Activated naive CD4-positive, alpha-beta T cell (primary cell): ENCODE measurements at places on chromosomes 11 and 22.

DNA sequence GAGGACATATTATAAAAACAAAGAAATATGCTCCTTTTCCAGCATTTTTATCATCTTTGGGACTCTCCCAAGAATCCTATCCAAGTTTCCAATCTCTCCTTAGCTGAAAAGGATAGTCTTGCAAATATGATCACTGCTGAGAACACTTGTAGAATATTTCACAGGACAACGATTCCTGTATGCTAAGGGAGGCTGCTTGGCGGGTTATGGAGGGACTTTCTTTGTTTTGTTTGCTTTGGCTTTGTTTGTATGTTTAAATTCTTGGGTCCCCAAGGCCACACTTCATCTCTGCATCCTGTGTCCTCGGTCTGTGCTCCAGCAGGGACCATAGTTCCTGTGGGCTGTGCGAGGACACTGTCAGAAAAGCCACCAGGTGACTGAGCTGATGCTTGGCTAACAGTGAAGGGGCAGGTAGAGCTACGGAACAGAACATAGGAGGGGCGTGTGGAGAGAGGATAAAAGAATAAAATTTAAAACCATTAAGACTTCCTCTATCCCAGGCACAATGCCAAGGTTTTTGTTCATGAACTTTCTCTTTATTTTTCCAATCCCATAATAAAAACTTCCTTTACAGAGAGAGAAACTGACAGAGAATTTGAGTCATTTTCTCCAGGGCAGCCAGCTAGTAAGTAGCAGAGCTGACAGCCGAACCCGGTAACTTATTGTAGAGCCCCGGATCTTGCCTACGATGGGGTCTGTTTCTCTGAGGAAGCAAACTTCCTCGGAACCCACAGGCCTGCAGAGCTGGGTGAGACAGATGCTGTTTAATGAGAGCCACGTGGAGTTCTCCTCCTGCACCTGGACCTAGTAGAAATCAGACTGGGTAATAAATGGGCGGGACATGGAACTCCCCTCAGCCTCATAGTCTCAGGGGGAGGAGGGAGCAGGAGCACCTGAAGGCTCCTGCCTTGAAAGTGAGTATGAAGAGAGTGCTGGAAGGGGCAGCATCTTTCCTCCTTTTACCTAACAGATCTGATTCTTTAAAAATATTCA is at the start of gene IZUMO1R:
TSS of gene IZUMO1R (plus strand) at position 615 of the 993 bp plus-strand sequence. CDS start 1,057 bp downstream, outside the sequence.
- DNase-seq, result no peak

DNA sequence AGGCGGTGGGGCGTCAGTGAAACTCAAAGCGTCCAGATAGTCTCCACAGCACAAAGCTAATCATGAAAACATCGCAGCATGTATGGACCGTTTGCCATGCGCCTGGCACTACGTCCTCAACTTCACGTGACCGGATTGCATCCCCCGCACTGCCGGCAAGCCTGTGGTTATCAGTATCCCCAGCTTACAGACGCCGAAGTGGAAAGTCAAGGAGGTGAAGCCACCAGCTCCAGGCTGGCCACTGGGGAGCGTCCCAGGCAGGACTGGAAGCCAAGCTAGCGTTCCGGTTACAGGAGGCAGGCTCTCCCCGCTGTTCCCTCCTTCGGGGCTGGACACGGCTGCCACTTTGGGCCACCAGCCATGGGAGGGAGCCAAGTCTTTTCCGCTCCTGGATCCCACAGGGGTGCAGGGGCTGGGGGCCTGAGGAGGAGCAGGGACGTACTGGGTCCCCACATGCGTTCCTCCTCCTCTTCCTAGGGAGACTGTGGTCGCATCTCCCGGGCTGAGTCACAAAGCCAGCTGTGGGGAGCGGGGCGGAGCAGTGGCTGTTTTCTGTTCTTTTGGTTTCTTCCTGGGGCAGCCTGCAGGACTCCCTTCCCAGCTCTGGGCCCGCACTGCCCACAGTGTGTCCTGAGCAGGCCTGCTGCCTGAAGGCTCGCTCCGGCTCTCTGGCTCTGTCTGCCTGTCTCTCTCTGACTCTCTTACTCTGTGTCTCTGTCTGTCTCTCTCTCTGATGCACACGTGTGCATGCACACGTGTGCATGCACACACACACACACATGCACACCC is 4.3 kb upstream of the OSBPL5 start:
- no peak for DNase-seq

GRCh38 chr11:100929377-100929776 is 200.2 kb downstream of the PGR start:
- DNase-seq, result no peak

DNA sequence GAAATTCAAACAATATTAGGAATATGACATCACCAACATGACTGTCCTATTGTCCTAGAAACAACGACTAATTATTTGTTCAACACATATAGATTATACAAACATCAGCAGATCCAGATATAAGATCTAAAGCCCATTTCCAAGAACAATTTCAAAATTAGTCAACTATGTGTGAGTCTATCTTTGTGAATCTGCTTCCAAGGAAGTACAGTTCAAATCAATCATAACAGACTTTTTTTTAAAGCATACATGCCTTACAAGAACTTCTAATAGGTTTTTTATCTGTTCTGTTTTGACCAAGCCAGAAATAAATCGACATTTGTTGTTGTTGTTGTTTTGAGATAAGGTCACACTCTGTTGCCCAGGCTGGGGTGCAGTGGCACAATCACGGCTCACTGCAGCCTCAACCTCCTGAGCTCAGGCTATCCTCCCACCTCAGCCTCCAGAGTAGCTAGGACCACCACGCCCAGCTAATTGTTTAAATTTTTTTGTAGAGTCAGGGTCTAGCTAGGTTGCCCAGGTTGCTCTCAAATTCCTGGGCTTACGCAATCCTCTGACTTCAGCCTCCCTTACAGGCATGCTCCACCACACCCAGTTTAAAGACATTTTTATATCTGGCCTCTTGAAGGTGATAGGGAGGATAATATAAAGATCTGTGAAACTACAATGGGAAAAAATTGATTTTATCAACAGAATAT is 54.8 kb downstream of the DENND5A start:
- no peak for DNase-seq

GRCh38 chr11:77495526-77495925 is 21.6 kb upstream of the PAK1 start:
- no peak for DNase-seq

GRCh38 chr11:124646148-124646547 is 23.5 kb downstream of the TBRG1 start:
- DNase-seq, result no peak

DNA sequence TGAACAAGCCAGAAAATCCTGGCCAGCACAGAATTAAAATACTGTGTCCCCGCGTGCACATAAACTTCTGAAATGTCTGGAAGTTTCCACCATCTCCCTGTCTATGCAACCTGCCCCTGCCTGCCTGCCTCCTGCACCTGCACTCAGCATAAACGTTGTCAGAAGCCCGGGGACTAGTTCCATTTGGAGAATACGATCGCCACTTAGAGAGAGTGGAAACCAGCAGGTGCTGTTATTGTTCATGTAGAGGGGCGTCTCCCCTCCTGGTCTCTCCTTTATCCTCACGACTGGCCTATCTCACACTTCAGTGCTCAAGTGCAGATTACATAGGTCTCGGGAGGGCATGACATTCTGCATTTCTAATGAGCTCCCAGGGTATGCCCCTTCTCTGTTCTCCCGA is 35.6 kb downstream of the MPPED1 start:
- no peak for DNase-seq

- no peak for DNase-seq
Observed at GRCh38 chr11:394034-394857, at the start of gene PKP3. TSS of gene PKP3 (plus strand) at chr11:394209. CDS start at chr11:394293, 84 bp downstream.

DNA sequence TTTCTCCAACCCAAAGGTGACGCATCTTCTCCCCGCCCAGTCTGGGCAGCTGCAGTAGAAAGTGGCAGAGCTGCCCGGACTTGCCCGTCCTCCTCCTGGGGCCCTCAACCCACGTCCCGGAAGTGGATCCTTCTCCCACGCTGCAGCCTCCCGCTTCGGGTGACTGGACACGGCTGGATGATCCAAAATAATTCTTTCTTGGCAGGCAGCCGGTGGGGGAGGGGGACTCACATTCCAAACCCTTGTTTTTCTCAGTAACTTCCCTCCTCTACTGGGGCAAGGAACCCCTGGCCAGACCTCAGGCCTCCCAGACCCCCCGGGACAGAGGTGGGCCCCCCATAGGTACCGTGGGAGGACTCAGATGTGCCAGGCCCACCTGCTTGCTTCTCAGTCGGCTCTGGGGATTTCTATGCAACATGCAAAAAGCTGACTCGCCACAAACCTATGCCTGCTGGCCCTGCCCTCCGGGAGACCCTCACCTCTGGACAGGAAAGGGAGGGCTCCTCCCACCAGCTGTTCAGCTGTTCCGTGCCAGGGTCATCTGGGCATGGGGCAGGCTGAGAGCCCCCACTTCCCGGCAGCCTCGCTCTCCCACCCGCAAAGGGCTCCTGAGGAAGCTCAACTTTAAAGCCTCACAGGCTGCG is 1.4 kb downstream of the PLXNB2 start:
- no peak for DNase-seq

- DNase-seq, result no peak
Observed at GRCh38 chr11:131253142-131253655, 117.2 kb upstream of the NTM start.

DNA sequence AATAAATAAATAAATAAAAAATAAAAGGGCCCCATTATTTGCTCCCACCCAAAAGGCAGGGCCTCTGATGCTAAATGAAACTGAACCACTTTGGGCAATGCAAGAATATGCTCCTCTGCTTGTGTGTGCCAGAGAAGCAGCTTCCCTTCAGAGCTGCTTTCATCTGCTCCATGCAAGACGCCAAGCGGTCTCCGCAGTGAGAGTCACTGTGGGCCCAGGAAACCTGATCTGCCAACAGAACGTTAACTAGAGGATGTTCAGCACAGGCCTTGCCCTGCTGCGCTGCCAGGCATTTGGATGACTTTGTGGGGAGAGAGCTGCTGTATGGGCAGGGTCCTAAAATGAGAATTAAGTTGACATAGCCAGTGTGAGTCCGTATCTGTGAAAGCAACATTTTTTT is 43.7 kb upstream of the APOA1 start:
- no peak for DNase-seq

DNA sequence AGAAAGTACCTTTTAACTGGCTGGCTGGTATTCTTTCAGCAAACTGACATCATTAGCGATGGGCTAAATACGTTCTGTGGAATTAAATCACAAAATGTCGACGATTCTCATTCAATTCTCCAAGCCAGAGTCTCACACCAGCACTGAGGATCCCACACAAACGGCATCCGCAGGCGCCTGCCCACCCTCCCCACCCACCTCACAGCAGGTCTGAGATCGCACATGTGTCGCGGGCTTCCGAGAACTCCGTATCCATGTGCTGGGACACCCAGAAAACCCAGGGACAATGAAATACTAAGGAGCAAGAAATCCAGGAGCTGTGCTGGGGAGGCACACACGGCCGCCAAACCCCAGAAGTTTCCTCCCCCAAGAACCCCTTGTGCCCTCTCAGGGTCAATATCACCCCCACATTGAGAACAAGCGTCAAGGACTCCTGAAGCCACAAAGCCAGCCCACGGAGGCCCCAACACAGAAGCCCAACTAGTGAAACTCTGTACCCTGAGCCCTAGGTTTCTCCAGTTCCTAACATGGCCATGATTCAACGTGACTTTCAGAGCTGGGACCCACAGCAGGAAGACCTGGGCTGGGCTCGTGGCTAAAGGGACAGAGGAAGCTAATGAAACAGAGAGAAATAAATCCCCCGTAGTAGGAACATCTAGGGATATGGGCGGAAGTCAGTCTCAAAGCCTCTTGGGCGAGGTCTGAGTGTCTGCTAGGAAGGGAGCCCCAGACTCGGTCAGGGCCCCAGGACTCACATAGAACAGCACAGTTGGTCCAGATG is 8.0 kb downstream of the TOLLIP start:
- DNase-seq, result no peak

DNA sequence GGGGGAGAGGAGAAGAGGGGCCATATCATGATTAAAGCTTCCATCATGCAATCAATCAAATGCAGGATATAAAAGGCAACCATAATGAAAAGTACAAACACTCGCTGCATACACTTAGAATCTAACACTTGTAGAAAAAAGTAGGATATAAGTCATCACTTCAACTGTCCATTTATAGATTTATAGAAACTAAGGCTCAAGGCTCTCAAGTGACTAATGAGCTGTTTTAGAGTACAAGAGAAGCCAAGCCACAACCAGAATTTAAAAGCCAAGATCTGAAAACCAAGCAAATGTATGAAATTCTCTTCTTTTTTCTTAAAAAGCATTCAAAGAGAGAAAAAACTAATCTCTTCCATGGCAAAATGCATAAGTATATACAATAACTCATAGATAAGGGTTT is 160.2 kb upstream of the BLID start:
- no peak for DNase-seq

DNA sequence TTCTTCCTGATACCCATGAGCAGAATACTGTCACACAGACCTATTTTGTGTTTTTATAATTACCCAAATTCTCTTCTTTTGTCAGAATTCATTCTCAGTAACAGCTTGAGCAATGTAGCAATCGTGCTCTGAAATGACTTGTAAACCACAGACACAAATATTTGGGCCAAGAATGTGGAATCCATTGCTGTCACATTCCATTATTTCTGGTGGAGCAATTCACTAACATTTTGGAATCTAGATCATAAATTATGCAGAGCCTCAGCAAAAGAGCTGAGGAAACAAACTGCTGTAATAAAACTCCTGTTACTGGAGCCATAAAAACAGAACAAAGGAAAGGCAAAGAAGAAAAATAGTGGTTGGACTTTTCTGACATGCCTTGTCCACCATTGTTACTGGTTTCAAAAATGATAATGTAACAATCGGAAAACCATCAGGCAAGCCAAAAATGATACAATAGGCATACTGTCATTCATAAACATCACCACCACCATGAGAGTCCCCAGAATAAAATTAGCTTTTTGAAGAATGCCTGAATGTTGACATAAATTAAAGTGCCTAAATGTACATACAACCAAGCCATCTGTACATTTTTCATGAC is 223.4 kb upstream of the PITPNB start:
- DNase-seq, result no peak

DNA sequence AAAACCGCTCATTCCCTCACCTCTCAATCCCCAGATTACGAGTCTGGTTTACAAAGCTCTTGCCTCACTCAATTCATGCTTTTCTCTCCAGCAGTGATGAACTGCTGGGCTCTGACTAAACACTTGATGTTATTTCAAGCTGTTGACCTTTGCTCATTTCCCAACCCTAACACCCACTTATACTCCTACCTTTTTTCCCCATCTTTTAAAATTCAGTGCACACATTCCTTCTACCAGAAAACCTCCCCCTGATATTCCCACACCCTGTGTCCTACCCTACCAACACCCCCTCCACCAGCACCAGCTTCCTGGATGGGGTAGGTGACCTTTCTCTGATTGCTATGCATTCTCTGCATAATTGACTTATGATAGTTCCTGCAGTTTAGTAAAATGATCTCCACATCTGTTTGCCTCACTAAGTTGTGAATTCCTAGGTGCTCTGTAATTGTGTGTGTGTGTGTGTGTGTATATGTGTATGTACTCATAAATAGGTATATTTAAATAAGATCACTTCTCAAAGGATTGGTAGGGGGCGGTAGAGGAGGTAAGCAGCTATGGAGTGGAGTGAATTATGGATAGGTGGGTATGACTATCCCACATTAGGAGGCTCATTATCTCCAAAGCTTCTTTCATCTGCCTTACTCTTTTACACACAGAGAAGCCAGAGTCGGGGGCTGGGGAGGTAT is 842 bp downstream of the HEPACAM start:
- DNase-seq, result no peak
